Activated CD4-positive, alpha-beta memory T cell treated with anti-CD3 and anti-CD28 coated beads for 36 hours (primary cell): ENCODE measurements at places on chromosomes 1 and 21.

DNA sequence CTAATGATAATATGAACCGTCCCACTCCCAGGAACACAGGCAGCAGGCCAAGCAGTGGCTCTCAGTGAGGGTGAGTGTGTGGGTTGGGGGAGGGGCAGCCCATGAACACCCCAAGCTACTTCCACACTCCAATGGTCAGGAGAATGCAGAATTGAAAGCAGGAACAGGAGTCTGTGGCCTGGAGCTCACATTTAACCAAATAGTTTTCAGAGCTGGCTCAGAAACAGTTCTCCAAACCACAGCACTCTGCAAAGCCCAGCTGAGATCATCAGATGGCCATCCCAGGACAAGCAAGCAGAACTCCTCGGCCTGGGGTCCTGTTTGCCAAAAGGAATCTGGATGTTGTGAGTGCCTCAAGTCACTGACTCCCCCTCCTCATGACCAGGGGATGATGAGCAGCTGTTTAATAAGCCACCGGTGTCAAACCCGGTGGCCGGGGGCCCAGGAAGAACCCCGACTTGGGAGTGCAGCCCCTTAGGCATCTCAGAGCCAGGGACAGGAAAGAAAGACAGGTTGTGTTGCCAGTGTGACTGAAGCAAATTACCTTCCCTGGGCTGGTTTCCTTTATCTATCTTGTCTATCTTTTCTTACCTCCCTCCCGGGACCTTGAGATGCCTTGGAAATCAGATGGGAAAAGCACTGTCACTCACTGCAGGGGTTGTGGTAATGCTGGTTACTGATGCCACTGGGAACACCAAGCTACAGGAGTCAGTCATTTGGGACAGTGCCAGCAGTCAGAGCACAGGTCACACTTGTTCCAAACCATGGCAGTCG is 20.4 kb downstream of the DEGS1 start:
- H3K27me3 ChIP-seq = no peaks in the 10 kb centered on the region
- H3K36me3 ChIP-seq = no peaks in the 10 kb centered on the region
- no peak overlapping the region for H3K27ac ChIP-seq
- DNase-seq = no peak
- peaks cover 11% of the 10 kb centered on the region for H3K4me1 ChIP-seq

DNA sequence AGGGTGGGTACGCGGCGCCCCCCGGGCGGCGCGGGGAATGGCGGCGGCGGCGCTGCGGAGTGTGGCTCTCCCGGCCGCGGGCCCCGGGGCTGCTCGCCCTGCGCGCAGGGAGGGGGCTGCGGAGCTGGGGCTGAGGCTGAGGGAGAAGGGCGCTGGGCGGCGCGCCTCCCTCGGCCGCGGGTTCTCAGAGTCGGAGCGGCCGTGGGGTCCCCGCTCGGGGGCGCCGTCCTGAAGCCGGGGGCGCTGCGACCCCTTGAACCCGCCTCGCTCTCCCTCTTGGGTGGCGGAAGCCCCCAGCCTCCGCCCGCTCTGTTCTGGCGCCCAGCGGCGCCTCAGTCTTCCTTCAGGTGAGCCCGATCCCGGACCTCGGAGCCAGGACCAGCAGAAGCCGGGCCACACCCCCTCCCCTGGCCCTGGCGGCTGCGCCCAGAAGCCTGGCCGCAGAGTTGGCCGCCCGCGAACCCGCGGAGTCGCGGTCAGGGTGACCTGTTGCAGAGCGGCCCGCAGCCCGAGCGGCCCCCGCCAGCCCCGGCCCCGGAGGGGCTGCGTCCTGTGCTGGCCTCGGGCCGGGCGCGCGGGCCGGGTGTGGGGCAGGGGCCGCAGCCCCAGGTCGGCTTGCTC is 532 bp downstream of the RALGPS2 start:
- no peaks in the 10 kb centered on the region for H3K36me3 ChIP-seq
- peaks cover 18% of the 10 kb centered on the region for H3K4me1 ChIP-seq
- peaks cover 14% of the 10 kb centered on the region for H3K27me3 ChIP-seq
- peak; percentile 28 for DNase-seq
- no peak overlapping the region for H3K27ac ChIP-seq
- H3K4me3 ChIP-seq = peak overlapping the region; percentile 78

DNA sequence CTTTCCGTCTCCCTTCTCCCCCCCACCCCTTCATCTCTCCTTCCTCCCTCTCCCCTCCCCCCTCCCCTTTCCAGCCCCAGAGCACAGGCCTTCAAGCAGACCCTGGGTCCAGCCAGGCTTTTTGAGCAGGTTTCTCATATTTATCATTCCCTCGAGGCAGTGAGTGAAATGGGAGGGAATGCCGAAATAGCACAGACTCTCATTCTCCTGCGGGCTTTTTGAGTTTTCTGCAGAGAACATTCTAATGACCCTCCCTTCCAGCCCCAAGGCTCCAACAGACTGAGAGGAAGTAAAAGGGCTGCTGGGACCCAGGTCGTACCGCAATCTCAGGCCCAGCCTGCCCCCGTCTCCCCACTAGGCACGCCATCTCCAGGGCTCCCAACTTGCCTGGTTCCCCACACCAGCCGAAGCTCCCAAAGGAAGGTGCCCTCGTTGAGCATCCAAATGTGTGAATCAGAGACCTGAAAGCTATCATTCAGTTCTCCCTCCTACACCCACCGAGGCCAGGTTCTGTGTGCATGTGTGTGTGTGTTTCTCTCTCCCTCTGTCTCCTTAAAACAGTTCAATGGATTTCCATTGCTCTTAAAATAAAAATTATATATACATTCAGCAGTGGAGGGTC is 22.3 kb downstream of the ACTA1 start:
- no peak overlapping the region for H3K27ac ChIP-seq
- no peaks in the 10 kb centered on the region for H3K36me3 ChIP-seq
- H3K4me3 ChIP-seq = no peak overlapping the region
- H3K27me3 ChIP-seq = peaks cover 40% of the 10 kb centered on the region
- no peak for DNase-seq

DNA sequence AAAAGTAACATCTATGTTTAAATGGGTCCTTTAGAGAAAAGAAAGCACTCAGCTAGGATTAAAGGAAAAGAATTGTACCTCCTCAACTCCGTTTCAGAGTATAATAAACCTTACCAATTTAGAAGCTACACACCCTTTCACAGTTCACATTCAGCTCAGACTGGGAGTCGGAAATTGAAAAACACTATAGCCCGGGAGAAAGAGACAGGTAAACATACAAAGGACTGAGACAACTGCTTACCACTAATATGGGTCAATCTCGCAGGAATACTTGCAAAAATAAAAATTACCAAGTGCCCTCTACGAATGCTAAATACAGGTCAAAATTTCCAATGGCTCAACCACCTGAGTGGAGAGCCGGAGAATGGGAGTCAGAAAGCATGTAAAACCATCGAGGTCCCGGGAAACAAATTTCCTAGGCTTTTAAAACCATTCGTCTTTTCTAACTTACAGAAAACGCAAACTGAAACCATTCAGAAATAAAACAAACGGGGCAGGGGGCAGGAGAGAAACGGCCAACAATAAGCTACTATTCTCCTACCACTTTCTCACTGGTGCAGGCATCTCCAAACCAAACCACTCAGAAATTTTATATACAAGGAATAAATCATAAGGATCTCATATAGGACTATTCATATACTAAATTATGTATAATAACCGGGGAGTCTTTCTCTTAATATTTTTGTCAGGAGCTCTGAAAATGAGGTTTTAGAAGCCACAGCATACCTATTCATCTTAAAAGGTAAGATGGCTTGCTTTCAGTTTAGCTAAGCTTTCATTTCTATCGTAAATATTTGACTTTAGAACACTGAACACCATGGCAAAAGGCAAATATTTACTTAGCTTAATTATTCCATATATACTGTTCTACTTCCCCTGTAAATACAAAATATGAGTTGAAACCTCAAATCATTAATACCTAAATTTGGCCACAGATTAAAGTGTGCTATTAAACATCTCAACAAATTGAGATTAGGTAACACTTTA is 136.5 kb downstream of the RERE start:
- H3K4me1 ChIP-seq = peaks cover 32% of the 10 kb centered on the region
- no peak overlapping the region for H3K4me3 ChIP-seq

DNA sequence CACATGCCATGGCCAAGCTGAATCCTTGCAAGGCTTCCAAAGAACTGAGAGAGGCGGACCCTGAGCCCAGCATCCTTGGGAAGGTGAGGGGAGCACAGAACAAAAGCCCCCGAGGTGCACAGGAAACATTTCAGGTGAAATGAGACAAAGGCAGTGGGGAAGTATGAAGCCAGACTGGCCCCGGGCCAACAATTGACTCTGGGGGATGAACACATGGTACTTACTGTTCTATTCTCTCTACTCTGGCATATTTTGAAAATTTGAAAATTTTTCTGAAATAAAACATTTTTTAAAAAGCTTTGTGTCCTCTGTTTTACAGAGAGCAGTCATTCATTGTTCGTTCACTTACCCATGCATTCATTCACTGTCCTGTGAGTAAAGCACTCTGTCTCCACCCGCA is 77.7 kb downstream of the GRIK3 start:
- DNase-seq = no peak
- peaks cover 6% of the 10 kb centered on the region for H3K27me3 ChIP-seq
- no peaks in the 10 kb centered on the region for H3K4me1 ChIP-seq
- H3K36me3 ChIP-seq = no peaks in the 10 kb centered on the region
- no peak overlapping the region for H3K4me3 ChIP-seq

DNA sequence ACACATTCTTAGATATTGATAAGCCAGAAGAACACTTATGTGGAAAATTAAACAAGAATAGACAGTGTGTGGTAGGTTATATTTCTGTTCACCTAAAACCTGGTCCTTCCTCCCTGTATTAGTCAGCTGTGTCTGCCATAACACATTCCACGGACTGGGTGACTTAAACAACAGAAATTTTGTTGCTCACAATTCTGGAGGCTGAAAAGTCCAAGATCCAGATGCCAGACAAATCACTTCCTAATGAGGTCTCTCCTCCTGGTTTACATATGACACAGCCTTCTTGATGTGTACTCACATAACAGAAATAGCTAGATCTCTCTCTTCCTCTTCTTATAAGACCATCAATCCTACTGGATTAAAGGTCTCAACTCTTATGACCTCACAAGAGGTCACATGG is 25.7 kb downstream of the JMJD4 start:
- peaks cover 11% of the 10 kb centered on the region for H3K4me1 ChIP-seq
- H3K4me3 ChIP-seq = no peak overlapping the region
- peaks cover 5% of the 10 kb centered on the region for H3K36me3 ChIP-seq
- DNase-seq = no peak

GRCh38 chr1:52436817-52437216 is 32.4 kb downstream of the PRPF38A start:
- peaks cover 17% of the 10 kb centered on the region for H3K36me3 ChIP-seq
- DNase-seq = no peak
- no peak overlapping the region for H3K4me3 ChIP-seq
- no peaks in the 10 kb centered on the region for H3K4me1 ChIP-seq
- no peak overlapping the region for H3K27ac ChIP-seq
- H3K27me3 ChIP-seq = no peaks in the 10 kb centered on the region

GRCh38 chr1:2587071-2587859 is 688 bp downstream of the PRXL2B start:
- H3K27me3 ChIP-seq = no peaks in the 10 kb centered on the region
- H3K27ac ChIP-seq = no peak overlapping the region
- H3K4me3 ChIP-seq = peak overlapping the region; percentile 83
- DNase-seq = peak; percentile 44
- peaks cover 32% of the 10 kb centered on the region for H3K4me1 ChIP-seq
- no peaks in the 10 kb centered on the region for H3K36me3 ChIP-seq

GRCh38 chr1:37085393-37085792 is 51.1 kb upstream of the GRIK3 start:
- H3K27me3 ChIP-seq = no peaks in the 10 kb centered on the region
- H3K4me3 ChIP-seq = no peak overlapping the region
- no peak overlapping the region for H3K27ac ChIP-seq
- no peaks in the 10 kb centered on the region for H3K4me1 ChIP-seq

DNA sequence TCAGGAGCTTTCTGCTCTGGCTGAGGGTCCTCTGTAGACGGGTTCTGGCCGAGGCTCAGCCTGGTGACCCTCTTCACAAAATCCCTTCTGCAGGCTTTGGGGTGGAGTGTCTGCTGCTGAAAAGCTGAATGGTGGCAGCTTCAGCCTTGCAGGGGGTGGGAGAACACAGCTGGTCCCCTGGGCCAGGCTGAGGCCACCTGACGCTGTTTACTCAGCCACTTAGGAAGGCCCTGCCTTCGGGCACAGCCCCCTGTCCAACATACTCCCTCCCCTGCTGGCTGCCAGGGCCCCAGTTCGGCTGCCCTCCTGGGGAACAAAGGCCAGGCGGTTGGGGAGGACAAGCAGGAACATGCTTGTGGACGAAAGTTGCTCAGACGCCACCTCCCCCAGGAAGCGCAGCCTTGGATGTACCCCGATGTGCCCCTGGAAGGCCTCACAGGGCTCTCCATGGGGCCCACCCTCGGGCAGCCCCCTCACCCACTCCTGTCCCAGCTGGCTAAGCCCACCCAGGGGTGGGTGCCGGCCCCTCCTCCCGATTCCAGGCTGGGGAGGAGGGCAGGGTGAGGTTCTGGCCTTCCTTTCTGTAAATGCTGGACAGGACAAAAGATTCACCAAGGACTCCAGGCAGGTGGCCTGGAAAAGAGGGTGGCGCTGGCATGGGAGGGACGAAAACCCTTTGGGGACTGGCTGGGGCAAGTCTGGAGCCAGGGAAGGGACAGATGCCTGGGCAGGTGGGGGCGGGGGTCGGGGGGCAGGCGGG is at the start of gene ANKRD65:
Gene ANKRD65, minus strand, starts transcription at position 130 of the 760 bp plus-strand sequence. CDS start 271 bp downstream, outside the sequence.
- peaks cover 21% of the 10 kb centered on the region for H3K27me3 ChIP-seq
- H3K36me3 ChIP-seq = no peaks in the 10 kb centered on the region
- no peak within 1 kb of the TSS for H3K4me3 ChIP-seq
- H3K27ac ChIP-seq = no peak within 1 kb of the TSS
- no peak for DNase-seq
- H3K4me1 ChIP-seq = peaks cover 13% of the 10 kb centered on the region

- H3K4me3 ChIP-seq = no peak overlapping the region
- no peaks in the 10 kb centered on the region for H3K27me3 ChIP-seq
- peaks cover 8% of the 10 kb centered on the region for H3K4me1 ChIP-seq
Measured at GRCh38 chr1:233113009-233113879, 162.8 kb downstream of the NTPCR start.

DNA sequence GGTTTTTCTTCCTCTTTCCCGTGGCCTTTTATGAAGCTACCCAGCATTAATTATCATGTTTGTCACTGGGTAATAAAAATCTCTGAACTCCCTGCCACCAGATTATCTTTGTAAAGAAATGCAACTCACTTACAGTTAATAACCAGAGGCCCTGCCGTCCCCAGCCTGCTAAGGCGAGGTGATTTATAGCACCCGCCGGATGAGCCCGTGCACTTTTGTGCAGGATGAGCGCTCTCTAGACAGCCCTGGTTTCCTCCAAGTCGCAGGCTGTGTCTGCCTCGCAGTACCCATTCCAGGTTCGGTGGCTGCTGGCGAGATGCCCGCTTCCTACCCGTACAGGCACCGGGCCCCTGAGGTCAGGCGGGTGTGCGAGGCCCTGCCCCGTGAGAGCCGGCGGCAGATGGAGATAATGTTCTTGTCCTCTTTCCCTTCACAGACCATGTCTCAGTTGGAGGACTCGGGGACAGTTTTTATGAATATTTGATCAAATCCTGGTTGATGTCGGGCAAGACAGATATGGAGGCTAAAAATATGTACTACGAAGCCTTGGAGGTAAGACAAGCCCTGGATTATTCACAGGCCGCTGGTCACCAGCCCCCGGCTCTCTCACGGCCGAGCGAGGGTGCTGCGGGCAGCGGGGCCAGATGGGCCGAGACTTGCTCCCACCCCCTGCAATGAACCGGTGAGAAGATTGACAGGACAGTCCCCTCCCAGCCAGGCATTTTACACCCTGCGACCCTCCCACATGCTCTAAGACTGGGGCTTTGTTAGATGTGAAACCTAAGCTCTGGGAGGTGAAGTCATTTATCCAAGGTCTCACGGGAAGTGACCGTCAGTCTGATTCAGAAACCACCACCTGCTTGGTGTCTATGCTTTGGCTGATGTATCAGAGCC is 28.5 kb upstream of the SELENON start:
- peaks cover 58% of the 10 kb centered on the region for H3K4me1 ChIP-seq
- DNase-seq = peak; percentile 30
- no peaks in the 10 kb centered on the region for H3K36me3 ChIP-seq
- no peak overlapping the region for H3K4me3 ChIP-seq
